Stimulated activated naive CD8-positive, alpha-beta T cell treated with anti-CD3 and anti-CD28 coated beads, Interleukin-15, Interleukin-2, amounts not matched to agents 100 U/mL and 50 U/mL, for 24 hours (primary cell): ENCODE measurements at places on chromosomes 3 and 15.
A peak's percentile ranks its signal among the peaks of the same experiment; 100 is the strongest.

DNA sequence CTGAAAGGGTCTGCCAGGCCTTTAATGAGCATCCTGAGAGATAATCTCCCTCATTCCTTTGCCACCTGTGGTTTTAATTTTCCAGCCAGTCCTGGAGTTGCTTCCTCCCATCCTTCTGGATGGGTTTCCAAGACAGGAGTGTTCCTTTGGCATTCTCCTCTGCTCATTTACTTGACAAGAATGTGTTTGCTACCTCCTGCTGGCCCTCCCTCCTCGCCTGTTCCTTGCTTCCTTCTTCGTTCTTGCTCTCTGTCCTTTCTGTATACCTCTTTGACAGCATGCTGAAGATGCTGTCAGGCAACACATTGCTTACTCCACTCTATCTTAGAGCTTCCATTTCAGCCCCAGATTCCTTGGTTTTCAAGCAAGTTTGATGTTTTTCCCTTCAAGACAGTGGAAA, 46.0 kb downstream of the ERC2 start:
- no peak for DNase-seq

DNA sequence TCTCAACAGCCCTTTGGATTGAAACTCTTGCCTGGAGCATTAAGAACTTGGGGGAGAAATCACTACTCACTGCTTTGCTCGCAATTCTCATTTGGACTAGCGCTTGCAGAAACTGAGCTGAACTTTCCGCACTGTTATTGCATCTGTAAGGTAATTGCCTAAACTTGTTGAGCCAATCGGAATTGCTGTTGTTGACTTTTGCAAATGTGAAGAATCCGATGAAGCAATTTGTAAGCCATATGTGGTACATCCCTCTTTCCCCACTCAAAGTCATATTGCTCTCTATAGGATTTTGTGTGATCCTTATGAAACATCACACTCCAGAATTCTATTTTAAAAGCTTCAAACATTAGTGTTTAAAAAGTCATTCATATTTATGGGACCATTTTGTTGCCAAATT, 191.7 kb upstream of the GBE1 start:
- DNase-seq = no peak

DNA sequence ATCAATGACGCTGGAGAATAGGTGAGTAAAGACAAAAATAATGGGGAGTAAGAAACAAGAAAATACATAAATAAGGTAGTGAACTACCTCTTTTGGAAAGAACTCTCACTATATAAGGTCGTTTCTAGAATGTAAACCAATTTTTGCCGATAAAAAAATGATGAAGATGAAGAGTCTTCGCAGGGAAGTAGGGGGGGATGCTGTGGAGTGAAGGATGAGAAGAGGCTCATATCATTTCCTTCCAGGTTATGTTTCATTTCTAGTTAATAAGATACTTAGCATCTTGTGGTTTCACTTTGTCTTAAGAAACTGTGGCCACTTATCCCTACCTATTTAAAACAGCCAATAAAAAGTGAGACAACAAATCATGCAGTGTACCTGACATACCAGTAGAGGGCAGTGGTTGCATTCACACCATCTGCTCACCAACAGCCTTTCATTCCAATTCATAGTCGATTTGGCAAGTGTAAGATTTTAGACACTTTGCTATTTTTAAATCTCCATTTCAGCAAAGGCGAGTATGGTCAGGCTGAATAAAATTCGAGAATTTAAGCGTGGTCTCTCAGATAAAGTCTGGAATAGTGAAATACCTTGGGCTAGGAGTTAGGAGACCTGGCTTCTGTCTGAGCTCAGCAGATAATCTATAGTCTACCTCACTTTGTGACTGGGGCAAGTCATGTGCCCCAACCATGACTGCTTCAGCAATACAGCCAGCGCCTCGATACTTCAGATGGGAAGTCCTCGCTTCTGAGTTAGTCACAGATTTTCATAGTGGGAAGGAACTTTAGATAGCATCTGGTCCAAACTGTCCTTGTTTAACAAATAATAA, 28.9 kb upstream of the ICE2 start:
- DNase-seq = peak; percentile 28

GRCh38 chr3:81186412-81186811, 575.0 kb downstream of the GBE1 start:
- DNase-seq = no peak

- DNase-seq = no peak
Observed at GRCh38 chr3:5054098-5054497, 68.0 kb upstream of the ARL8B start.

DNA sequence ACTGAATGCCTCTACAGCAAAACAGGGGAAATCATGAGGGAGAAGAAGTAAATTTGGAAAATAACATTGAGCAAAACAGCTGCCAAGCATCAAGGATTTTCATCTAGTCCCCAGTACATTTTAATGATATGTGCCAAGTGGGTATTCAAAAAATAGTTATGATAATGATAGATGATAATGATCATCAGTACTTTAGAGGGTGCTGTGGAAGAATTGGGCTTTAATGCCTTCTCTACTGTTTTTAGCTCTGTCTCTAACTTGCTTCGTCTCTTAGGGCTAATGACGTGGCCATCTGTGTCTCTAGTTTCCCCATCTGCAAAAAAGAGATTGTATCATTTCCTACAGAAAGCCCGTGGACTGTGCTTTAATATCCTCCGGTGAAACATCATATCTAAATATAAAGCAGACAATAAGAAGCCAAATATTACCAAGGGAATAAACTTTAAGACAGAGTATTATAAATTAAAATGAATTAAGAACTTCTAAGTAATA, 10.2 kb upstream of the FSIP1 start:
- no peak for DNase-seq

DNA sequence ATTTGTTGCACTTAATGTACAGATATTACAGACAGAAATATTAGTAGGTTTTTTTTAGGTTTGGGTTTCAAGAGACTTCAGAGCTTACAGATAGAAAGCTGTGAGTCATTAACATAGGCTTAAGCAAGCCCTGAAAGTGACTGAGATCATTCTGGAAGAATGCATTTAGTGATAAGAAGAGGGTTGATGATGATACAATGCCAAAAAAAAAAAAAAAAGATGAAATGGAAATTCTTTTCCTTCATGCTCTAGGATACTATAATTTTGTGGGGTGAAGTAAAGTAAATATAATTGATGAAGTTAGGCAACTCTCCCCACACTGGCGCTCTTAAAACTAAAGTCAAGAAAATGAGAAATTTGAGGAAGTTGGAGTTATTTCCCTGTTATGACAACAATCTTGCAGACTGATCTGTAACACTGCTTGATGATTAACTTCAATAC, 169.4 kb upstream of the ZNF385D start:
- no peak for DNase-seq

DNA sequence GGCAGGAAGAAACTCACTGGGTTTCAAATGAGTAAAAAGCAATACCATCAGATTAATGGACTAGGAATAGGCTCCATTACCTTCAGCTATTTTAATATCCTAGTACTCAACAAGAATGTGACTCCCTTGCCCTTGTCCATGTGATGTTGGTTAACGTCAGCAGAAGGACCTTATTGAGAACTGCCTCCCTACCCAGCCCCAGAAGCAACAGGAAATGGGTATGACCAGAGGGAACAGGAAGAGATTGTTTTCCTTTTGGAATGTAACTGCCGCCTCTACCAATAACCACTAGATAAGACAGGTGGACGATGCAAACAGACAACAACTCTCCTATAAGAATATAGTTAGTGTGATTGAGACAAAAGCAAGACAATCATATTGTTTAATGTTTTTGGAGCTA, 10.4 kb upstream of the MME start:
- DNase-seq = no peak

GRCh38 chr15:99143655-99144610, 39.1 kb downstream of the SYNM start:
- no peak for DNase-seq

GRCh38 chr15:37223089-37223488, 122.7 kb upstream of the MEIS2 start:
- no peak for DNase-seq

DNA sequence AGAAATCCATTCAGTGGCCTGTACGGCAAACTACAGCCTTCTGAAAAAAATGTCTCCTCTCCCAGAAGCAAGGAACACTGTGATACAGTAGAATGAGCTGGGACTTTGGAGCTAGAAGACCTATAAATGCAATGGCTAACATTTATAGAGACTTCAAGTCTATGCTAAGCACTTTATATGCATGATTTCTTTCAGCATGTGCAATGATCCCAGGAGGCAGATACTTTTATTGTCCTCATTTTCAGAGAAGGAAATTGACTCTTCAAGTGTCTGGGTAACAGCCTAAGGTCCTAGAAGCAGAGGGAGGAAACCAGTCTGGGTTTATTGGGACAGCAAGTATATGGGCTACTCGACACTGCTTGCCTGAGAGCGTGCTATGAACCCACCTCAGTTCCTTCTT, 140.9 kb downstream of the ALDH1A2 start:
- DNase-seq = no peak

DNA sequence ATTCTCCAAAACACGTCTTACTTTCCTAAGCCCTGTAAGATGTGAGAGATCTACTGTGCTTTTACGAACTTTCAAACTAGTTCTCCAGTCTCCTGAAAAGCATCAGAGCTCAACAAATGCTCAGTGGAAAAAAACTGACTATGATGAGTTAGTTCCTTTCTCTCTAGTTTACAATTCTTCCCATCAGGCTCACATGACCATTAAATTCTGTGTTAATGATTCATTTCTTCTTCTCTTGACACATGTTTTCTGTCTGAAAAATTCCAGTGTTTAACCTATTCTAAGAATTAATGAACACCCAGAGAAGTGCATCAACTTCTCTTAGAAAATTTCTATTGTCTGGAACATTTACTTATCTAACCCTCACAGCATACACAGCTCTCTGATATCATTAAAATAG, 844.3 kb downstream of the SI start:
- DNase-seq = no peak

GRCh38 chr3:176964661-176965060, 232.6 kb downstream of the TBL1XR1 start:
- DNase-seq = no peak

GRCh38 chr15:61943992-61944391, 116.3 kb downstream of the VPS13C start:
- no peak for DNase-seq

- DNase-seq = no peak
Observed at GRCh38 chr15:75052972-75053747, 29.8 kb downstream of the PPCDC start.
